Naive B cell (primary cell): ENCODE measurements at places on chromosomes 12 and 14.

GRCh38 chr12:65685514-65685913 is 138.8 kb upstream of the HMGA2 start:
- no peak overlapping the region for H3K27ac ChIP-seq
- H3K27me3 ChIP-seq = no peaks in the 10 kb centered on the region
- no peak for DNase-seq
- no peak overlapping the region for H3K4me3 ChIP-seq
- H3K4me1 ChIP-seq = no peaks in the 10 kb centered on the region

GRCh38 chr14:57797160-57797559 is 68.7 kb downstream of the SLC35F4 start:
- no peaks in the 10 kb centered on the region for H3K27me3 ChIP-seq
- no peak overlapping the region for H3K4me3 ChIP-seq
- DNase-seq = no peak
- H3K27ac ChIP-seq = no peak overlapping the region

- H3K27me3 ChIP-seq = no peaks in the 10 kb centered on the region
- no peaks in the 10 kb centered on the region for H3K4me1 ChIP-seq
- DNase-seq = no peak
- no peak overlapping the region for H3K27ac ChIP-seq
- no peak overlapping the region for H3K4me3 ChIP-seq
Observed at GRCh38 chr14:84086714-84087113, 1443.2 kb upstream of the FLRT2 start.

DNA sequence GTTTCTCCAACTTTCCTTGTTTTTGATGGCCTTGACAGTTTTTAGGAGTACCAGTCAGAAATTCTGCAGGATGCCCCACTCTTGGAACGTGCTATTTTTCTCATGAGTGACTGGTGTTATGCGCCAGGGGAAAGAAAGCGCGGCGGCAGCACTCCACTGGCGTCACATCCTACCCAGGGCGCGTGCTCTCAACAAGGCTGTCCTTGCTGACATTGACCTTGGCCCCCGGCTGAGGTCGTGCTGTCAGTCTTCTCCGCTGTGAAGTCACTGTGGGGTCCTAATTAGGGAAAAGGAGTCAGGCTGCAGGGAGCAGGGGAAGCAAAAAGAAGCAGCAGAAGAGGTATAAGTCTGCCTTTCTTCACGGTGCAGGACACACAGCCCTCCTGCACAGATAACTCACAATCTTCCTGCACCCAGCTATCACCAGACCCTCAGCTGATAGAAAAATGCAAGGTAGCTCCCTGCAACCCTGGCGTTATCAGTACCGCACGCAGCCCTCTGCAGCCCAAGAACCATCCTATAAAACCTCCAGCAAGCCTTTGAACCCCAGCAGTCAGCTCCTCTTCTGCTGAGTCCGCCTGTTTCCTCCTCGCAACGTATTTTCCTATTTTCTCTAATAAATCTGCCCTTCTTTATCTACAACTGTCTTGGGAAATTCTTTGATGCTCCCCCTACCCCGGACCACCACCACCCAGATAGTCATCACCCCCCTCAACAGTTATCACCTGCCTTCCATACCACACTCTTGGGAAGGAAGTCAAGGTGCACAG is 48.0 kb upstream of the C14orf180 start:
- no peaks in the 10 kb centered on the region for H3K4me1 ChIP-seq
- peaks cover 10% of the 10 kb centered on the region for H3K27me3 ChIP-seq
- DNase-seq = no peak
- H3K4me3 ChIP-seq = no peak overlapping the region
- H3K27ac ChIP-seq = no peak overlapping the region
- H3K36me3 ChIP-seq = peaks cover 15% of the 10 kb centered on the region

- no peak overlapping the region for H3K4me3 ChIP-seq
- H3K27ac ChIP-seq = no peak overlapping the region
- H3K36me3 ChIP-seq = peaks cover 4% of the 10 kb centered on the region
- H3K4me1 ChIP-seq = peaks cover 45% of the 10 kb centered on the region
- no peak for DNase-seq
Observed at GRCh38 chr14:24133735-24134134, 2.3 kb upstream of the PSME1 start.

DNA sequence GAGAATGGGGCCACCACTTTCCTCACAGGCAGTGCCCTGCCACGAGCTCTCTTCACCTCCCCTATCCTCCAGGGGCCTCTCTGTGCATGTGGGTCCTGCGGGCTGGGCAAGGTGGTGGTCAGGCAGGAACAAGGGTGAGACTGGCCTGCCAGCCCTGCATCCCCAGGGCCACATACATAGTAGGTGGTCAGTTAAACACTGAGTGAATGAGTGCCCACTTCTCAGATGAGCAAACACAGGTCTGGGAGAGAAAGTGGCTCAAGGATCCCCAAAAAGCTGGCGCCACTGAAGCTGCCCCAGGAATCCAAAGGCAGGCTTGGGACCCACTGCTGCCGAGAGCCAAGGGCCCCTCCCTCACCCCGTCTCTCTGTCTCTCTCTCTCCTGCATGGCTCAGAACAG is 51.1 kb downstream of the CCNK start:
- no peaks in the 10 kb centered on the region for H3K4me1 ChIP-seq
- no peak overlapping the region for H3K4me3 ChIP-seq
- no peak for DNase-seq
- no peak overlapping the region for H3K27ac ChIP-seq
- H3K36me3 ChIP-seq = no peaks in the 10 kb centered on the region
- no peaks in the 10 kb centered on the region for H3K27me3 ChIP-seq

DNA sequence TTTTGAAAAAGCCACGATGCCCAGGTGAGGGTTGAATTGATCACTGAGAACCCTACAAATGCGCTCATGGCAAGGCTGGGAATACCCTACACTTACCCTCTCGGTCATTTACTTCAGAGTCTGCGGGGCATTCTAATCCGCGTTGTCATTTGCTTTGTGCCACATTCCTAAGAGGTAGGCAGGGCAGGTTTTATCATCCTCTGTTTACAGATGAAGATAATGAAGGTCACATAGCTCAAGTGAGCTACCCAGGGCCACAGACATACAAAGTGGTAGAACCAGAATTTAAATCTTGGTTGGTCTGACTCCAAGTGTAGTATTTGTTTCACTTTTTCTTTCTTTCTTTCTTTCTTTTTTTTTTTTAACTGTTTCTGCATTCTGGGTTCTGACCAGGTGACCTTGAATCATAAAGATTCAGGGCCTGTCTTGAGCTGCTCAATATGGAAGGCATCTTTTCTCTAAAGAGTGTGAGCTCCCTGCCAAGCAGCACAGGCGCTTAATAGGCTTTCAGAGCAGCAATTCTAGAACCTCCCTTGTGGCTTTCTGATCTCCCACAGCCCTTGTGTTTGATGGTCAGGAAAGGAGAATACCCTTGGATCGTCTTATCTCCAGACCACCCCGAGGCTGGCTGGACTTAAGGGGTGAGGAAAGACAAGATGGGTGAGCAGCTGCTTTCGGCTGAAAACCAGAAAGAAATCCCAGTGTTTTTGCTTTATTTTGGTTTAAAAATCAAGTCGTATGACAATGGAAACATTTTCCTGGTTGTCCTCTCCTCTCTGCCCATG is 662 bp upstream of the BATF start:
- H3K27ac ChIP-seq = peak overlapping the region; percentile 98
- peaks cover 63% of the 10 kb centered on the region for H3K4me1 ChIP-seq
- no peaks in the 10 kb centered on the region for H3K27me3 ChIP-seq
- no peaks in the 10 kb centered on the region for H3K36me3 ChIP-seq
- DNase-seq = no peak
- peak overlapping the region; percentile 100 for H3K4me3 ChIP-seq

DNA sequence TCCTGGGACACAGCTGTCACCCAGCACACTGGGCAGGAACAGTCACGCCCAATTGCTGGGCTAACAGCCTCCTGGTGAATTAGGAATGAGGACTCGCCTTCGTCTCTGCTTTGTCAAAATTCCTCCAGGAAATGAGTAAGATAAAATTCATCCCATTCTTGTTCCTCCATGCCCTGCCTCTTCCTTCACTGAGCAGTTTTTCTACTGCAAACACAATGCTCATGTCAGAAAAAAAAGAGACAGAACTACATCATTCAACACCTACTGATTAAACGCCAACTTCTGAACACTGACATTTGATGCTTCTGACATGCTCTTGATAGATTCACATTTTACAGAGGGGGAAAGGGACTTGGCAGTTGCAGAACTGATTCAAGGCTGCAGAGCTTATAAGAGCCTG is 37.5 kb upstream of the DTX1 start:
- H3K27ac ChIP-seq = no peak overlapping the region
- no peaks in the 10 kb centered on the region for H3K4me1 ChIP-seq
- DNase-seq = no peak
- no peaks in the 10 kb centered on the region for H3K36me3 ChIP-seq
- peaks cover 14% of the 10 kb centered on the region for H3K27me3 ChIP-seq

DNA sequence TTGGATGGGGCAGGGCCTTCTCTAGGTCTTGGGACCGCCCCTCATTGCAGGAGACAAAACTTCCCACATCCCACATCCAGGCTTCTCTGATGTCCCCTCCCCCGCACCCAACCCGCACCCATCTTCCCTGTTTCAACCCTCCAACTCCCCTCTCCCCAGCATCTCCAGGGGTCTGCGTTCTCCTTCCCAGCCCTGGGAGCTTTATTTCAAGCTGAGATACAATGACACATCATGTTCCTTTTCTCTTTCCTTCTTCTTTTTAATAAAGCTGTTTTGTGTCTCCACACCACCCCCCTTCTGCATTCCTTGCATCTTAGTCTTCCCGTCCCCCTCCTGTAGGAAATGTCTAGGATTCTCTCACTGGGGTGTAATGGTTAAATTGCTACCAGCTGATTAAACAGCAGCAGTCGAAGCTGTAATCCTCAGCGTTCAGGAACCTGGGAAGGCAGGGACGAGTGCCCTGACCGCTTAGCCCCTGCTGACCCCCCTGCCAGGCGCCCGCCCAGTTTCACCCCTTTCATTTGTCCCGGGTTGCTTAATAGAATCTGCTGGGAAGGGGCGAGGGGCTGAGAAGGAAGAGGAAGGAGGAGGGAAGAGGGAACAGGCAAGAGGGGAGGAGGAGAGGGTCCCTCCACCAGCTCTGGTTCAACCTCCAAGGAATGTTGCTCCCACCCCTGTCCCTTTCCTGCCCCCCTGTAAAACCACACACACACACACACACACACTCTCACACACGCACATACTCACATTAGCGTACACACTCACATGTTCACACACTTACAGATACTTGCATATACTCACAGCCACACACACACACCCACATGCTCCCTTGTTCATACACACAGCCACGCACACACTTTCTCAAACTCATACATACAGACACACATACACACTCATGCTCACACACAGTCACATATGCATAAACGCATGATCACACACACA is 104.5 kb upstream of the MED13L start:
- H3K4me1 ChIP-seq = peaks cover 18% of the 10 kb centered on the region
- DNase-seq = no peak
- no peak overlapping the region for H3K4me3 ChIP-seq
- H3K36me3 ChIP-seq = no peaks in the 10 kb centered on the region

DNA sequence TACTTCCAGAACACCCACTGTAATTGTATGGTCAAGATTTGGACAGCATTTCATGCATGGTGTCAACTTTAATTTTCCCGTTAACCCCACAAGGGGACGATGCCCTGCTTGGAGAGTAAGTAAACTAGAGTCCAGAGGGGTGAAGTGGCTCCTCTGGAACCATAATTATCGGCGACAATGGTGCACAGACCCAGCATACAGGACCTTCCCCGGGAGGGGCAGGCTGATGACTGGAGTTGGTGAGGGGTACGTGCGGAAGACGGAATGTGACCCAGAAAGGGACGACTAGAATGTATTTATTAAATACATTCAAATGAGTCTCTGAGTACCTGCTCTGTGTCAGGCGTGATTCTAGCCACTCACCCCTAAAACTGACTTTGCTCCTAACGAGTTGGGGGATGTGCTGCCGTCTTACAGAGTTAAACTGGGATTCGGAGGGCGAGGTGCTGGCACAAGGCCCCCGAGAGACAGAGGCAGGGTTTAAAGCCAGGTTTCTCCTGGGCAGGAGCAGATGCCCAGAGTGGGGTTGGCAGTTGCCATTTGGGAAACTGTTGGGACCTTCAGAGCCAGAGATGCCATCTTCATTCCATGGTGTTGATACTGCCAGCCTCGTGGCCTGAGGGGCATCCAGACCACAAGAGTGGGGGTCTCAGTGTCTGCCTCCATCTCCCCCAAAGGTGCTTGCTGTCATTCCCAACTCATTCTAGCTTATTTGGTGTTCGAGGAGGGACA is 10.9 kb downstream of the RTL1 start:
- H3K4me1 ChIP-seq = no peaks in the 10 kb centered on the region
- DNase-seq = no peak
- peaks cover 20% of the 10 kb centered on the region for H3K27me3 ChIP-seq
- H3K4me3 ChIP-seq = no peak overlapping the region

- no peak for DNase-seq
- no peaks in the 10 kb centered on the region for H3K27me3 ChIP-seq
- H3K4me3 ChIP-seq = no peak overlapping the region
- H3K4me1 ChIP-seq = no peaks in the 10 kb centered on the region
- no peaks in the 10 kb centered on the region for H3K36me3 ChIP-seq
Observed at GRCh38 chr12:41234692-41235091, 46.6 kb downstream of the PDZRN4 start.

GRCh38 chr12:62133440-62133839 is 126.8 kb upstream of the USP15 start:
- no peaks in the 10 kb centered on the region for H3K27me3 ChIP-seq
- no peak overlapping the region for H3K4me3 ChIP-seq
- no peak overlapping the region for H3K27ac ChIP-seq
- H3K36me3 ChIP-seq = no peaks in the 10 kb centered on the region
- no peak for DNase-seq

- H3K4me3 ChIP-seq = no peak overlapping the region
- H3K36me3 ChIP-seq = no peaks in the 10 kb centered on the region
- peaks cover 76% of the 10 kb centered on the region for H3K4me1 ChIP-seq
- no peak overlapping the region for H3K27ac ChIP-seq
- DNase-seq = no peak
Observed at GRCh38 chr12:6693832-6694355, 4.7 kb upstream of the ZNF384 start.

GRCh38 chr12:129973236-129973961 is 69.6 kb upstream of the TMEM132D start:
- H3K4me3 ChIP-seq = no peak overlapping the region
- H3K27ac ChIP-seq = no peak overlapping the region
- H3K36me3 ChIP-seq = no peaks in the 10 kb centered on the region
- no peaks in the 10 kb centered on the region for H3K4me1 ChIP-seq
- no peaks in the 10 kb centered on the region for H3K27me3 ChIP-seq

DNA sequence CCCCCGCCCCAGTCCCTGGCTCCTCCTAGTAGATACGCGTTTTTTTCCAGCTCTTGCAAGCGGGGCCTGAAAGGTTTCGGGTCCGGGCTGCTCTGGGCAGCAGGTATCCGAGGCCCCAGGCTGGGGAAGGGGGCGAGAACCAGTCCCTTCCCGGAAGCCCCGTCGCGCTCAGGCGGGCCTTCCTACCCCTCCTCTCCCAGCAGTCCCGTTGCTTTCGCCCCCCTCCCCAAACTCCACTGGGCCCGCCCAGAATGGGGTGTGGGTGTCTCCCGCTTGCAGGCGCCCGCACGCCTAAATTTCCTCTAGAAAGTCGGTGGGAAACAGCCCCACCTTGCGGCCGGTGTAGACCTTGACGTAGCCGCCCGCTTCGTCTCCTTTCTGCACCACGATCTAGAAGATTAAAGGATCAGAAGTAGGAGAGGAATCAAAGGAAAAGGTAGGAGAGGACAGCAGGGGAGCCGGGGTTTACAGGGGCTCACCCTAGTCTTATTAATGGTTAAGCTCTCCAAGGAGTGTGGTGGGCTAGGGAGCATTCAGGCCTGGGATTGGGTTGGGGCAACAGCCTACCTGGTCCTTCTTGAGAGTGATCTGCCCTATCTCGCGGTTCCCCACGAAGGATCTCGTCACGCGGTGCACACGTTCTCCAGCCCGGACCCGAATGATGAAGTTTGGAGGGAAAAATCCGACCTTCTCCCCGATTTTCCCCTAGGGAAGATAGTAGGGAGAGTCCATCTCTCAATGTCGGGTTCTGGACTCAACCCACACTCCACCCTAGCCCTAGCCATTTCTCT is 7.3 kb downstream of the STAC3 start:
- peak overlapping the region; percentile 81 for H3K27ac ChIP-seq
- peak; percentile 75 for DNase-seq
- peaks cover 31% of the 10 kb centered on the region for H3K27me3 ChIP-seq
- H3K4me3 ChIP-seq = peak overlapping the region; percentile 67
